Stimulated activated CD4-positive, alpha-beta T cell treated with anti-CD3 and anti-CD28 coated beads, Interleukin-4, amount 100 ng/mL, for 4 hours (primary cell): ENCODE measurements at places on chromosomes 1 and 21.

DNA sequence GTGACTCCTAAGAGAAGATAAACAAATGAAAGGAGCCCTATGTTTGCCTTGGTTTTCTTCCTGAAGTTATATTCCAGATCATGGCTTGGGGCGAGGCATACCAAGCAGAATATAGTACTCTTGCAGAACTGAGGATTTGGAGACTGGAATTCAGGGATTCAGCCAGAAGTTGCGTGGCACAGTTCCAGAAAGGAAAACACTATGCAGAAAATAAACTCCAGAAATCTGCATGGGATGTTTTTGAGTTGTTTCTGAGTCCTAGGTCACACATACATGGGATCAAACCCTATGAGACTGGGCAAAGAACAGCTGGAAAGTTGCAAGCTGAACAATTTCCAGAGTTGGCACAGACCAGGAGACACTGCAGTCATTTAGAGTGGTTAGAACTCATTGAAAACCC lies 42.9 kb upstream of the IFFO2 start:
- DNase-seq = no peak

- DNase-seq = no peak
Observed at GRCh38 chr21:33355996-33356395, 31.2 kb downstream of the IFNAR1 start.

GRCh38 chr1:106952776-106953175 lies 103.7 kb upstream of the PRMT6 start:
- DNase-seq = no peak

GRCh38 chr1:178702146-178702545 lies 22.9 kb upstream of the RALGPS2 start:
- no peak for DNase-seq

- DNase-seq = no peak
Observed at GRCh38 chr1:243796016-243796415, 54.0 kb downstream of the AKT3 start.

GRCh38 chr1:20508411-20508771 lies 440 bp upstream of the MUL1 start:
- DNase-seq = no peak

- DNase-seq = no peak
Observed at GRCh38 chr1:55364216-55364615, 149.1 kb upstream of the USP24 start.

DNA sequence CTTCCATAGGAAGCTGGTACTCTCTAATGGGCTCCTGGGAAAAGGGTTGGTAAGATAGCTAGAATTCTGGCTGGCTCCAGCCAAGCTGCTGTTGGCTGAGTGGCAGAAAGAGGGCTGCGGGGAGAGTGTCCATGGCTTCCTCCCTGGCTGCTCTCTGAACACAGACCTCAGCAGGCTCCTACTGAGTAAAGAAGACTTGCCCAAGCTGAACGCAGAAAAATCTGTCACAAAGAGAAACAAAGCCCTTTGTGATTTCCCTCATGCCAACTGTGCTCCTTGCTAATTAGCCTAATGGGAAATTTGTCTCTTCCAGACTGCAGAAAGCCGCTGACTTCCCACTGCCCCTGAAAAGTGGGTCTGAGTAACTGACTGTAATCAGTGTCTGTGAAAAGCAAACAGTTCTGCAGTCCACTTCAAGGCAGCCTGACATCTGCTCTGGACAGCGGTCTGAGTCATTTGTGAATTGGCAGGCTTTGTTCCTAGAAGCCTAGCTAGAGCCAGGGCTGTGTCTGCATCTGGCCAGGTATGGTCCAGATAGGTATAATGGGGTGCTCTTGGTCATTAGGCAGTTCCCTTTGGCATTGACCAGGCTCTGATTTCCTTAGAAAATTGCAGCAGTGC lies 282.8 kb downstream of the ZNF648 start:
- no peak for DNase-seq

DNA sequence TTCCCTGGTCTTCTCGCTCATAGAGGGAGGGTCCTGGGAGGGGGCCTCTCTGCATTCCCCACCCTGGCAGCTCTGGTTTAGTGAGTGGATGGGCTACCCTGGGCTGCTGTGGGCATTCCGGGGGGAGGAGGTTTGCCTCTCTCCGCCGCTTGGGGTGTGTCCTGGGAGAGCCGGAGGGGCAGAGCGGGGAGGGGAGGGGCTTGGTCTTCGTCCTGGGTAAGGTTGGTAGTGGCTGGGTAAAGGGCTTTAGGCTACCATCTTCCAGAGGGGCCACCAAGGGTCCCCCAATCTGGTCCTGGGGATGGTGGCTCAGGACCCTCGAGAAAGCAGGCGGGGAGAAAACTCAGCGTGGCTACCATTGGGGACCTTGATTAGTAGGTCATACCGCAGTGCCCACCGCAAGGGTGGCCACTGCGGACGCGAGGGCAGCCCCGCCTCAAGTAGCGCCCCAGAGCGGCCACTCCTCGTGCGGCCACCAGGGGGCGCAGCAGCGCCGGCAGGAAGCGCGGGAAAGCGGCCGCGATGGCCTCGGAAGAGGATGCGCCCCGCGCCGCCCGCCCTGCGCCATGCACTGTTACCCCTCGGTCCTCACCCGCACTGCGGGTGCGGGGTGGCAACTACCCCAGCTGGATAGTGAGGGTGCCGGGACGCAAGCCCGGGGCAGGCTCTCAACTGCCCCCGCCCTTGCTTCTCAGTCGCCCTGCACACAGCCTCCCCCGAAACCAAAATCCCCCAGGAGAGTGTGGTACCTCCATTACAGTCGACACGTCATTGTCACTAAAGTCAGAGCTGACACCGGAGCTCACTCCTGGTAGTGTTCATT lies 44.1 kb upstream of the SLC25A33 start:
- DNase-seq = peak; percentile 40

GRCh38 chr1:225931270-225932136 lies 7.5 kb upstream of the PYCR2 start:
- DNase-seq = no peak

DNA sequence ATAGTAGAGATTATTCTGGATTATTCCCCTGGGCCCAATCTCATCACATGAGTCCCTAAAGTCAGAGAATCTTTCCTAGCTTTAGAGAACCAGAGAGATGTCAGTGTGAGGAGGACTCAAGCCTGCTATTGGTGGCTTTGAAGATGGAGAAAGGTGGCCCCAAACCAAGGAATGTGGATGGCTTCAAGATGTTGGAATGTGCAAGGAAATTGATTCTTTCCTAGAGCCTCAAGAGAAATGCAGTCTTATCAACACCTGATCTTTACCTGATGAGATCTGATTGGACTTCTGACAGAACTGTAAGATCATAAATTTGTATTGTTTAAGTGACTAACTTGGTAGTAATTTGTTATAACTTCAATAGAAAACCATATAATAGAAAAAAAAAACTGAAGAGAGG lies 51.0 kb downstream of the NME7 start:
- no peak for DNase-seq

GRCh38 chr1:179127163-179127895 lies 45.5 kb downstream of the TOR3A start:
- DNase-seq = no peak

DNA sequence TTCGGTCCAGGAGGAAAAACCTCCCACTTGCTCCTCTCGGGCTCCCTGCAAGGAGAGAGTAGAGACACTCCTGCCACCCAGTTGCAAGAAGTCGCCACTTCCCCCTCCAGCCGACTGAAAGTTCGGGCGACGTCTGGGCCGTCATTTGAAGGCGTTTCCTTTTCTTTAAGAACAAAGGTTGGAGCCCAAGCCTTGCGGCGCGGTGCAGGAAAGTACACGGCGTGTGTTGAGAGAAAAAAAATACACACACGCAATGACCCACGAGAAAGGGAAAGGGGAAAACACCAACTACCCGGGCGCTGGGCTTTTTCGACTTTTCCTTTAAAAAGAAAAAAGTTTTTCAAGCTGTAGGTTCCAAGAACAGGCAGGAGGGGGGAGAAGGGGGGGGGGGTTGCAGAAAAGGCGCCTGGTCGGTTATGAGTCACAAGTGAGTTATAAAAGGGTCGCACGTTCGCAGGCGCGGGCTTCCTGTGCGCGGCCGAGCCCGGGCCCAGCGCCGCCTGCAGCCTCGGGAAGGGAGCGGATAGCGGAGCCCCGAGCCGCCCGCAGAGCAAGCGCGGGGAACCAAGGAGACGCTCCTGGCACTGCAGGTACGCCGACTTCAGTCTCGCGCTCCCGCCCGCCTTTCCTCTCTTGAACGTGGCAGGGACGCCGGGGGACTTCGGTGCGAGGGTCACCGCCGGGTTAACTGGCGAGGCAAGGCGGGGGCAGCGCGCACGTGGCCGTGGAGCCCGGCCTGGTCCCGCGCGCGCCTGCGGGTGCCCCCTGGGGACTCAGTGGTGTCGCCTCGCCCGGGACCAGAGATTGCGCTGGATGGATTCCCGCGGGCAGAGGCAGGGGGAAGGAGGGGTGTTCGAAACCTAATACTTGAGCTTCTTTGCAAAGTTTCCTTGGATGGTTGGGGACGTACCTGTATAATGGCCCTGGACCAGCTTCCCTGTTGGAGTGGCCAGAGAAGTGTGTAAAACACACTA lies 45.3 kb downstream of the MRPL39 start:
- peak; percentile 89 for DNase-seq

- no peak for DNase-seq
Observed at GRCh38 chr1:198933515-198934222, 294.8 kb downstream of the PTPRC start.

DNA sequence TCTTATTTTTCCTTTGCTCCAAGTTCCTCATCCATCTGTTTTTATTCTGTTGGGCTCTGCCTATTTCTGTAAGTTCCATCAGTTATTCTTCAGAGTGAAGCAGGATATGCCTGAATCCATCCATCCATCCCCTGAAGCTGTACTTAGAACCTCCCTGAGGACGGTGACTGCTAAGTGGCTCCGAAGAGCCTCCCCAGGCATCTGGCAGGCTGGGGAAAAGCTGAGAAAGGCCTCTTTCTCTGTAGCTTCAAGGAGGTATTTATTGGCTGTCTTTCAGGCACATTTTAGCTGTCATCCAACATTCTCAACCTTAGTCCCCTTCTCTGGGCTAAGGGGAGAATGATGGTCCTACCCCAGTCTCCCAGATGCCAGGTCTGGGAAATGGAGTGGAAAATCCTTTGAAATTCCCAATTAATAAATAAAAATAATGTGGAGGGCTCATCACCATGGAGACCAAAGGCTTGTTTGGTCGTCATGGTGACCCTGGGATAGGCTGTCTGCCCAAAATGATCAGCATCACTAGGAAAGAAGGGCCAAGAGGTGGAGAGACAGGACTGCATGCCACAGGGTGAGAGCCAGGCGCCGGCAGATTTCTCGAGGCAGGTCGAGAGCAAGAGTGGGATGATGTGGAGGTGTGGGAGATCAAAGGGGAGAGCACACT lies 82.0 kb downstream of the UBIAD1 start:
- DNase-seq = no peak

- DNase-seq = no peak
Observed at GRCh38 chr1:201890806-201891450, 2.2 kb downstream of the SHISA4 start.

DNA sequence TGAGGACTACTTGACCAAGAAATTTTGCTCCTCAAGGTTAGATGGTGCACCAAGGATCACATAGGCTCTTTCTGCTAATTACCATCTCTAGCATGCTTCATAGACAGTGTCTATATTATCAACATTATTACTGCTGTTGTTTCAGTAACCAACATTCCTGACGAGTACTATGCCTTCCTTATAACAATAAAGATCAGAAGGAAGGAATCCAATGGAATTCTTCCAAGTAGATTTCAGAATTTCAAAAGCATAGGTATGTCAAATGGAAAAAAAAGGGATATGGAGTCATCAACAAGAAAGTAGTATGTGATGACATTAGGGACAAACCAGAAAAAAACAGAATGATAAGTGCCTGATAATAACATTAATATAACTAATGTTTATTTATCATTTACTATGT lies 39.6 kb upstream of the LPGAT1 start:
- no peak for DNase-seq

DNA sequence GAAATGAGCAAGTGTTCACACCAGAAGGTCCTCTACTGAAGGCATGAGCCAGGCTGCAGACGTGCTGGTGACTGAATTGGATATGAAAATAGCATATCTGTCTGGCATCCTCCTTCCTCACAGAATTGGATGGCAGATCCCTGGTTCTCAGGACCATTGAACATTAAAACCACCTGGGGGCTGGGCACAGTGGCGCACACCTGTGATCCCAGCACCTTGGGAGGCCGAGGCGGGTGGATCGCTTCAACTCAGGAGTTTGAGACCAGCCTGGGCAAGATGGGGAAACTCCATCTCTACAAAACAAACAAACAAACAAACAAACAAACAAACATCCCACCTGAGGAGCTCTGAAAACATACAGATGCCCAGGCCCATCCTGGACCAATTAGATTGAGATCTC lies 23.4 kb downstream of the TEX35 start:
- DNase-seq = no peak

- no peak for DNase-seq
Observed at GRCh38 chr1:56466538-56466937, 112.8 kb downstream of the PLPP3 start.

- DNase-seq = no peak
Observed at GRCh38 chr21:36816561-36817130, 117.7 kb downstream of the SIM2 start.

GRCh38 chr1:117860896-117861610 lies 68.4 kb downstream of the GDAP2 start:
- DNase-seq = no peak

DNA sequence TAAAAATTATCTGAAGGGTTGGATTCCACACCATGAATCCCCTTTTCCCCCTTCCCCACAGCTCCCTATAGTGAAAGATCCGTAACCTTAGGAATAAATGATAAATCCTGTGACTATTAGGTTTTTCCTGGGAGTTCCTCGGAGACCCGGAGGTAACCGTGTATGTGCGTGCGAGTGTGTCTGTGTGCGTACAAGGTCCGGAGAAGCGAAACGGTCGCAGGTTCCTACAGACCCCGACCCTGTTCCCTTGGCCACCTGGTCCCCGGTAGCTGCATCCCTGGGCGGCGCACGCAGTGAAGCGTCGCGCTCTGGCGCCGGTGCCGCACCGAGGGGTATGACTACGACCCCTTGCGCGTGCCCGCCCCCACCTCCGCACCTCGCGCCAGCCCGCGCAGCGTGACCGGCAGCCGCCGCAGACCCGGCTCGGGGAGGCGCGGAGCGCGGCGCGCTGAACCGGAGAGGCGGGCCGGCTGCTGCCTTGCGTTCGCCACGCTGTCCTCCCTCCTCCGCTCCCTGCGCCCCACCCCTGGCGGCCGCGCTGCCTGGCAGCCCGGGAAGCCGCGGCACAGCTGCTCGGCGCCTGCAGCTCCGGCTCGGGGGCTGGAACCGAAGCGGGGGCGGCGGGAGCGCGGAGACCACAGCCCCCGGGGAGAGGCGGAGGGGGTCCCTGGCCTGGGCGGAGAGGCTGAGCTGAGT lies at the start of gene AK5:
Gene AK5 (plus strand): TSS at position 529 of the 696 bp plus-strand sequence. CDS start 295 bp downstream, outside the sequence.
- peak; percentile 60 for DNase-seq
